ENCODE measurements at places on chromosomes 2 and 18.

DNA sequence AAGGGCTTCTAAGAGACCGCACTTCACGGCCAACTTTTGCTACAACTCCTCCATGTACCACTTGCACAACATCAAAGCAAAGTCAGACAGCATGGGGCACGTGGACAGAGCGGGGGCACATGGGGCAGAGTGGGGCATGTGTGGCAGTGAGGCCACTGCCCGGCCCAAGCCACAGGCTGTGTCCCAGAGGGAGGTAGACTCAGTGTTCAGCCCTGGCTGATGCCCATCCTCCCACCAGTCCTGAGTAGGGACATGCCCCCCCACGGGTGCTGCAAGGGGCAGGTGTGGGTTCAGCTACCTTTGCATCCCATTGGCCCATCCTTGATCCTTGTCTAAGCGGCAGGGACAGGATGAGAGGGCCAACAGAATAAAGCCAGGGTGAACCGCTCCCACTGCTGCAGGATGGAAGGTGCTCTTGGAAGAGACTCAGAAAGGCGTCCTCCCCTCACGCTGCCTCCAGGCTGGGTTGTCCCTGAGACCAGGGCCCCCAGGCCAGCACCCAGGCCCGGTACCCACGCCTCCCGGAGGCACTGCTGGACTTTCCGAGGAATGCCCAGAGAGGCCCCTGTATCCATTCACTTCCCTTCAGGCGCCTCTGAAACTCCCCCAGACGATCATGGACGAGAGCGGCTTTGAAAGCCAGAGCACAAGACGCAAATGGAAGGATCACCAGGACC lies 218.2 kb downstream of the NDUFA10 start:
- no peak for DNase-seq

DNA sequence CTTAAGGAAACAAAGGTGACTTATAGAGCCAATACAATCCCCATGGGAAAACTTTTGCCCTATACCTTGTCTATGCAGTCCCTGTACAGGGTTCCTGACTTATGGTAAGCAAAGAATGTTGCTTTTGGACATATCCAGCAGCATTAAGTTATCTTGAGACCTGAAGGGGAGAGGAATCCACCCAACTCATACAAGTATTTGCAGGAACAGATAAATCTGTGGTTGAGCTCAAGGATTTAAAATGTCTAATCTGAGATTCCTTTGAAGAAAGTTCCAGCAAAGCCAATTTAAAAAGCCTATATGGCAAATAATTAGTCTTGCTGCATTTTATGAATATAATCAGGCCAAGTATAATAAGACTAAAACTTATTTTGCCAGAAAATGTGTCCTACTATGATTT lies 739.5 kb upstream of the CDH2 start:
- DNase-seq = no peak

DNA sequence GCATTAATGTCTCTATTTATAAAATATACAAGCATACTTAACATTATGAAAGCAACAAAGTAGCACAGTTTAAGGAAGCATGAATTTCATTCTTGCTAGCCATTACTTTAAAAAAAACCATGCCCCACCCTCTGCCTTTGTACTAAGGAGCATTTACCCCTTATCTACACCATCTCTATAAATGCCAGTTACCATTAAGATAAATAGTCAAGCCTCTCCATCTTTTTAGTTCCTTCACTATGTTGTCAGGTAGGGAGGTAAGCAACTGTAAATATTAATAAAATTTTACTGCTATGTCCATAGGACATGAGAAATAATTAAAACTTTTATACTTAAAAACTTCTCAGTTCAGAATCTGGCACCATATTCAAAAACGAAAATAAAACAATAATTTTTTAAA lies 42.1 kb downstream of the ROCK1 start:
- peak; percentile 22 for DNase-seq

- DNase-seq = peak; percentile 37
Measured at GRCh38 chr18:77133051-77133834, 660 bp upstream of the MBP start.

DNA sequence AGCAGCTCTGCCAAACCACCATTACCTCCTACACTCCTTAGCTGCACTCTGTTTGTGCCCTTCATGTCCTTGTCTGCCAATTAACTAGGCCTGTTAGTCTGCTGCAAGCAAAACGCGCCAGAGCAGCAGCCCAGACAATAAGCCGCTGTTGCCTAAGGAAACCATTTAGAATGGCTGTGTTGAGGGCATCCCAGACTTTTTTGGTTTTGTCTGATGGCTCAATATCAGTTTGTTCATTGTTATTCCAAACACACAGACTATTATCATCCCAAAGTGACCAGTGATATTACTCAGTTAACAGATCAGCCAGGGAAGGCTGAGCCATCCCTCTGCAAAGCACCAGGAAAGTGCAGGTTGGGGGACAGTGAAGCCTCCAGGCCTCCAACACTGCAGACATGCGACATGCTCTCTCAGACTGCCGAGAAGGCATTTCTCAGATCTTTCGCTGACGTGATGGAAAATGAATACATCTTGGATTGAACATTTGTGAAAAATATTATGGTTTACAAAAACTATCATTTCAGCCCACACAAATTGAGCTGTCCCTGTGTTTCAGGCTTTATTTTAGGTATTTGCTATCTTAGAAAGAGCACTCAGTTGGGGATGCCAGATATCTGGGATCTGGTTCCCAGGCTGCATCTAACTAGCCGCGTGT lies 182.0 kb upstream of the HNRNPA3 start:
- DNase-seq = no peak

DNA sequence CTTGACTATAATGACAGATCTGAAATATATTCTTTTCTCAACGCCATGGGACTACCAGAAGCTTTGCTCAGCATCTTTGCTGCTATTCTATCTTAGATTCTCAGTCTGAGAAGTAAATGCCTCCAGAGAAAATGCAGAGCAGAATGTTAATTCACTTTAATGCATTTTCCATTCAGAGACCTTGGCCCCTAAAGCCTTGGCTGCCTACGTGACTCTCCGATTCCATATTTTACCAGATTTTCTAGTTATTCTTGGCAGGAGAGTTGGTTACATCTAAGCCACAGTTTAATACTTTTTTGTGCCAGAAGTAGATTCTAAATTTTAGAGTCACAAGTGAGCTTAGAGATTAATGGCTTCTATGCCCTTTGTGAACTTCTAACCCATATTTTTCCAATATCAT lies 837.1 kb upstream of the POU3F3 start:
- no peak for DNase-seq

- no peak for DNase-seq
Measured at GRCh38 chr18:67730886-67731285, 214.4 kb upstream of the DSEL start.

- no peak for DNase-seq
Measured at GRCh38 chr2:2824588-2824987, 493.5 kb upstream of the MYT1L start.

- DNase-seq = peak; percentile 48
Measured at GRCh38 chr2:196586511-196586991, 53.0 kb upstream of the CCDC150 start.

DNA sequence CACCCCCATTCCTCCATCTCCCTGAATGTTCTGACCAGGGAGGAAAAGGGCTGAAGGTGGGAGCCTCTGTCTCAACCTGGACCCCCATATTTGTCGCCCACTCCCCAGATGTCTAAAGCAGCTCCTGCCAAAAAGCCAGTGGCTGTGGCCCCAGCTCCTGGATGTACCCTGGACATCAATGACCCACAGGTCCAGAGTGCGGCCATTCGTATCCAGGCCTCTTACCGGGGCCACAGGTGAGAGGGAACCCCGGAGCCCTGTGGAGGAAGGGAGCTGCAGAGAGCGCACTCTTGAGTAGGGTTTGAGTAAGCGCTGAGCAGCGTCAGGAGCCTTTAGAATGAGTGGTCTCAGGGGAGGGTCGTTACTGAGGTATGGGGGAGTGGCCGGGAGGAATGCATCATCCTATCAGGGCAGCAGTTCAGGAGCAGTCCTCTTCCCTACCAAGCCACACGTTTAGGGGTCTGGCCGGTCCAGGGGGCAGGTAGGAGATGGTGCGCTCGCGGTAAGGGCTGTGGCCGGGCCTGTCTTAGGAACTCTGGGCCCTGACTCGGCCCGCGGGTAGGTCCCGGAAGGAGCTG lies 2.4 kb upstream of the GMPPA start:
- no peak for DNase-seq

DNA sequence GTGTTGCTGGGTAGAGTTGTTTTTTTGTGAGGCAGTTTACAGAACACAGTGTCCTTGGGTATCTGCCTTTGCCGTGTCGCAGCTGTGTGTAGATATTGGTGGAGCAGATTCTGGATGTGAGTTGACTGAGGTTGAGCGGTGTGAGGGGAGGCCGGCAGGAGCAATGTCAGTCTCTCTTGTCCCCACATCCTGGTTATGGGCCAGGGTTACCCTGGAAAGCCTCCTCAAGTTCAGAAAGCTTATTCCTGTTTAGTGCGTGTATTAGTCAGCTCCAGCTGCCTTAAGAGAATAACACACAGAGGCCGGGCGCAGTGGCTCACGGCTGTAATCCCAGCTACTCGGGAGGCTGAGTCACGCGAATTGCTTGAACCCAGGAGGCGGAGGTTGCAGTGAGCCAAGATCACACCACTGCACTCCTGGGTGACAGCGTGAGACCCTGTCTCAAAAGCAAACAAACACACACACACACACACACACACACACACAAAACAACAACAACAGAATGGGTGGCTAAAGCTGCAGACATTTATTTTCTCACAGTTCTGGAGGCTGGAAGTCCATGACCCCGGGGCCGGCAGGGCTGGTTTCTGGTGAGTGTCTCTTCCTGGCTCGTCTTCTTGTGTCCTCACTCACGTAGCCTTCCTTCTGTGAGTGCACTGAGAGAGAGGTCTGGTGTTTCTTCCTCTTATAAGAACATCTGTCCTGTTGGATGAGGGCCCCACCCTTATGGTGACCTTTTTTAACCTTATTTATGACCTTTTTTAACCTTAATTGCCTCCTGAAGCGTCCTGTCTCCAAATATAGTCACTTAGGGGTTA lies 5.1 kb downstream of the NCK2 start:
- no peak for DNase-seq

DNA sequence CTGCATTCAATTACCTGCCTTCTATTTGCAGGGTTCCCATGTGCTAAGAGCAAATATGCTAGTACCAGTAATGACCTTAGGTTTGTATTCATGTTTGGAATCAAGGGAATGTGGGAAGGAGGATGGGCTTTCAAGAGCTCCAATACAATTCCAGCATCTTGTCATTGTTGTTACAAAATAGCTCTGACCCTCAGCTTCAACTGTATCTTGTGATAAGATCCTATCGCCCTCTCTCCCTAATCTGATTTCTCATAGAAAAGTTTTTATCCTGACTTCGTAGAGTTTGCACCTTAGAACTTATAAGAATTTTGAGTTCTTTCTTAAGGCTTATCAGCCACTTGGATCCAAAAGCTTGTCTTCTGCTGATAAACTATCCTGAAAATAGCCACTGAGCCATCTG lies 749.5 kb upstream of the ACVR2A start:
- DNase-seq = no peak

GRCh38 chr2:182706751-182707150 lies 9.3 kb upstream of the DNAJC10 start:
- no peak for DNase-seq

GRCh38 chr18:8238507-8238906 lies 370.7 kb upstream of the RAB12 start:
- DNase-seq = no peak

DNA sequence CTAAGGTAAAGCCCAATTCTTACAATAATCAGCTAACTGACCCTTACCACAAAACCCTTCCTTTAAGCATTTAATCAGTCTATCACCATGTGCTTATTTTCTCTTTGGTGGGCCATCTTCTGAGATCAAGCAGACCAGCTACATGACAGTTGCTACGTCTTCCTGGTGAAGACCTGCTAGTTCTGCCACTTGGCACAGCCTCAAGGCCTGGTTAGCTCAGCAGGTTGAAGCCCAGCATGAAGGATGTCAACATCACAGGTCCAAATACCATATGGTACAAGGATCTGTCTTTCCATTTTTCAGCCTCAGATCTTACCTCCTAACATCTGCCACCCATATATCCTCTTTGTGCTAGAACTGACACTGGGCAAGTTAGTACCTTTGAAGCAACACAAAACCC lies 636.9 kb downstream of the LRP1B start:
- no peak for DNase-seq

DNA sequence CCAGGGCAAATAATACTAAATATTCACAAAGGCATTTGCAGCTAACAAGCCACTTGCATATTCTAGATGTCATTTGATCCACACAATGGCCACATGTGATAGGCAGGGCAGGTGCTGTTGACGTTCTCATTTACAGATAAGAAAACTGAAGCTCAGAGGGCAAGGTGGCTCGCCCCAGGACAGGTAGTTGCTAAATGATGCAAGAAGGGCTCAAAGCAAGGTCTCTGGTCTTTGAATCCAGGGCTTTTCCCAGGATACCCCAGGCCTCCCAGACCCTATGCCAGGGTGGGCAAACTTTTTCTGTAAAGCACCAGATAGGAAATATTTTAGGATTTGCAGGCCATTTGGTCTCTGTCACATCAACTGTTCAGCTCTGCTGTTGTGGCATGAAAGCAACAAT lies 35.1 kb downstream of the LOXHD1 start:
- DNase-seq = no peak

DNA sequence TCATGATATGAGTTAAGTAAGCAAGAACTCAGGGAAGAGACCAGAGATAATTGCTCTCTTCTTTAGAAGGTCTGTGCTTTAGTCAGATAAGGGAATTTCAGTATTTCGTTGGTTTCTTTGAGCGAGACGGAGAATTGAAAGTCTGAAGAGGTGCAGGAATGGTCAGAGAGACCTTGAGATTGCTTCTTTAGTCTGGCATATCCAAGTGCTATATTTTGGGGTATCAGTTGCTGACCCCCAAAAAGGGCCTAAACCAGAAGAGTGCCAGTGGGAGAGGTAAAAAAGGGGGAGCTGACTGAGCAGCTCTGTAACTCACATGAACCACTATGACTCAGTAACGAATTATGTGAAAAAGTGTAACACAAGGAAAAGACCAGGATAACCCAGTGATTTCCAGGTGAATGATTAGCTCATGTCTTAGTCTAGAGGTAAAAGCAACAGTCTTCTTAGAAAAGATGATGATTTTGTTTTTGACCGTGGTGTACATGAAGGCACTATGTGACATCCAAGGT lies 932.9 kb downstream of the TDRD15 start:
- DNase-seq = no peak

DNA sequence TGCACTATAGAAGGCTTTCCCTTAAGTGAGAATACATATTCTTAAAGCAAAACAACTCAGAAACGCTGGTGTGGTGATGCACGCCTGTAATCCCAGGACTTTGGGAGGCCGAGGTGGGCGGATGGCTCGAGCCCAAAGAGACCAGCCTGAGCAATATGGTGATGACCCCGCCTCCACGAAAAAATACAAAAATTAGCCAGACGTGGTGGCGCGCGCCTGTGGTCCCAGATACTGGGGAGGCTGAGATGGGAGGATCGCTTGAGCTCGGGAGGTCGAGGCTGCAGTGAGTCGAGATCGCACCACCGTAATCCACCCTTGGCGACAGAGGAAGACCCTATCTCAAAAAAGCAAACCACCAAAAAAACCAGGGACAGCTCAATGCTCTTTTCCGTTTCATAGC lies 750 bp upstream of the CCDC150 start:
- no peak for DNase-seq

DNA sequence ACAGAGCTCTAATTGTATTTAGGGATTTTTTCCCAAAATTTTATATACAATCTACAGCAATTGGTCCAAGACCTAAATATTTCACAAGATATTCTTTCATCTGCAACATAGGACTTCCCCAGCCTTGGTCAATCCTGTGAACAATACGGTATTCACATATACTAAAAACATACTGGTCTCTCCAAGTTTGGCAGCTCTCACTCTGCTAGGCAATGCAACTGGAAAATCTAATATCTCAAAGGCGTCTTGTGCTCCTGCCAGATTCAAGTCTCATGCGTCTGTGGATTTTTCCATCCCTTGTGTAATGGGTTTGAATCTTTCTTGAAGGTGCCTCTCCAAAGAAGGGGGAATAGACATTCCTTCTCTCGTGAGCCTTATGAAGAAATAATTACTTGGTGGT lies 27.4 kb upstream of the MBOAT2 start:
- no peak for DNase-seq

All from HT-29 (cell line).